ENCODE measurements at places on chromosomes 4 and X.

GRCh38 chrX:106000203-106000602, 38.3 kb downstream of the SERPINA7 start:
- no peaks in the 10 kb centered on the region for H3K4me1 ChIP-seq
- no peak for DNase-seq
- H3K27ac ChIP-seq: no peak overlapping the region
- H3K27me3 ChIP-seq: no peaks in the 10 kb centered on the region
- no peaks in the 10 kb centered on the region for H3K36me3 ChIP-seq

- no peak for DNase-seq
- no peaks in the 10 kb centered on the region for H3K36me3 ChIP-seq
- no peak overlapping the region for H3K4me3 ChIP-seq
Observed at GRCh38 chr4:88335092-88335665, 43.5 kb upstream of the HERC6 start.

- no peaks in the 10 kb centered on the region for H3K4me1 ChIP-seq
- no peak overlapping the region for H3K27ac ChIP-seq
- no peaks in the 10 kb centered on the region for H3K27me3 ChIP-seq
- H3K4me3 ChIP-seq: no peak overlapping the region
Observed at GRCh38 chr4:61575796-61576195, 375.7 kb downstream of the ADGRL3 start.

DNA sequence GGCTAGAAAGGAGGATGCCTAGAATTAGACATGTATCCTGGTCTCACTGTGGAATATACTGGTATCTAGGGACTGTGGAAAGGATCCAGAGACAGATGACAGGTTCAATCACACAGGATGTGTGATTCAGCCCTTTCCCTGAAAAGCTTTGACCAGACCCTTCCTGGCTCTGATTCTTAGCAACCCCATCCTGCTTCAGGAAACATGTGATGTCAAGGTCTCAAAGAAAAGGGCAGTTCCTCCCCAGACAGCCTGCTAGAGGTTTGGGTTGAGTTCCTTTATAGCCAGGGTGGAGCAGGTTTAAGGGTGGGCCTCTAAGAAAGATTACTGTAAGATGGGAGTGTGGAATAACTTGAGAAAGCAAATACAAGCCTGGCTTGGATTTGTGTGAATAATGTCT, 3.0 kb downstream of the BMP15 start:
- no peak for DNase-seq
- no peaks in the 10 kb centered on the region for H3K4me1 ChIP-seq
- no peaks in the 10 kb centered on the region for H3K36me3 ChIP-seq
- H3K4me3 ChIP-seq: no peak overlapping the region
- H3K27me3 ChIP-seq: no peaks in the 10 kb centered on the region

GRCh38 chr4:151541389-151542071, 132.6 kb downstream of the FHIP1A start:
- H3K27ac ChIP-seq: no peak overlapping the region
- no peaks in the 10 kb centered on the region for H3K36me3 ChIP-seq
- no peak overlapping the region for H3K4me3 ChIP-seq
- no peaks in the 10 kb centered on the region for H3K4me1 ChIP-seq

- peaks cover 3% of the 10 kb centered on the region for H3K27me3 ChIP-seq
- no peaks in the 10 kb centered on the region for H3K36me3 ChIP-seq
- peaks cover 11% of the 10 kb centered on the region for H3K4me1 ChIP-seq
- H3K27ac ChIP-seq: no peak overlapping the region
Observed at GRCh38 chrX:71996826-71997225, 86.2 kb downstream of the NHSL2 start.

- H3K27me3 ChIP-seq: peaks cover 6% of the 10 kb centered on the region
- H3K4me3 ChIP-seq: no peak overlapping the region
- H3K27ac ChIP-seq: no peak overlapping the region
Observed at GRCh38 chr4:40987151-40987550, 227.2 kb downstream of the APBB2 start.

GRCh38 chr4:14151101-14151500, 523.6 kb upstream of the BOD1L1 start:
- H3K4me3 ChIP-seq: no peak overlapping the region
- H3K4me1 ChIP-seq: no peaks in the 10 kb centered on the region
- H3K27ac ChIP-seq: no peak overlapping the region
- peaks cover 2% of the 10 kb centered on the region for H3K27me3 ChIP-seq

DNA sequence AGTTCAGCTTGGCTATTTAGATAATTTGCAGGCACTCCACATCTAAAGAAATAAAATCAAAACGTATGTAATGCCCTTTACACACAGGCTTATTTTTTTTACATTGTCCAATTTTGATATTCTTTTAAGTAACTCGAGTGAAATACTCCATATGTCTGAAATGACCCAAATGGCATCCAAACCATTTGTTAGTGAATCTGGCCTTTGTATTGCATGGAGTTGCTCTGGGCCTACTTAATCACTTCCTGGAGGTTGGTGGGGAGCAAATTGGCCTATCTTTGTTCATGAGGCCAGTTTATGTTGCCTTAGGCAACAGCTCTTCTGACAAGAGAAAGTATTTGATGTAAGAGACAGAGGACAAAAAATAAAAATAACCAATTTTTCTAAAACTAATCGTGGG, 47.6 kb upstream of the TMEM131L start:
- H3K4me3 ChIP-seq: no peak overlapping the region
- H3K36me3 ChIP-seq: peaks cover 3% of the 10 kb centered on the region
- no peak for DNase-seq
- H3K27me3 ChIP-seq: no peaks in the 10 kb centered on the region
- peak overlapping the region; percentile 1 for H3K27ac ChIP-seq
- peaks cover 25% of the 10 kb centered on the region for H3K4me1 ChIP-seq

- peak overlapping the region; percentile 91 for H3K27ac ChIP-seq
- peaks cover 9% of the 10 kb centered on the region for H3K27me3 ChIP-seq
- H3K4me1 ChIP-seq: peaks cover 16% of the 10 kb centered on the region
- DNase-seq: peak; percentile 48
Observed at GRCh38 chr4:22515145-22515887, 550 bp downstream of the ADGRA3 start.

All from activated CD8-positive, alpha-beta T cell treated with anti-CD3 and anti-CD28 coated beads for 36 hours (primary cell).